ENCODE measurements at places on chromosomes 1 and 21. TPM values are rescaled to one million over a fixed set of nuclear protein-coding genes. Genes with fewer than 3 reads are reported as not detected.

The SLC30A10 gene
- total RNA-seq, result not detected

The GUCA2B gene
- not detected for total RNA-seq

The TMPRSS3 gene
- total RNA-seq, result not detected

The S100A14 gene
- not detected for total RNA-seq

The MCOLN2 gene
- 14.9 TPM for total RNA-seq

The EXO1 gene
- total RNA-seq, result 50.1 TPM

The TNNI3K gene
- not detected for total RNA-seq

The ANGPTL3 gene
- not detected for total RNA-seq

The LINGO4 gene
- total RNA-seq, result not detected

The CSF3R gene
- total RNA-seq, result not detected

GRCh38 chr1:115217150-115218033, 120.7 kb downstream of the NGF start:
- DNase-seq, result no peak

- DNase-seq, result no peak
These were observed 22.1 kb downstream of the CRYAA start for GRCh38 chr21:43190951-43191350.

GRCh38 chr1:226443439-226443838, 35.5 kb upstream of the PARP1 start:
- peak; percentile 93 for DNase-seq

DNA sequence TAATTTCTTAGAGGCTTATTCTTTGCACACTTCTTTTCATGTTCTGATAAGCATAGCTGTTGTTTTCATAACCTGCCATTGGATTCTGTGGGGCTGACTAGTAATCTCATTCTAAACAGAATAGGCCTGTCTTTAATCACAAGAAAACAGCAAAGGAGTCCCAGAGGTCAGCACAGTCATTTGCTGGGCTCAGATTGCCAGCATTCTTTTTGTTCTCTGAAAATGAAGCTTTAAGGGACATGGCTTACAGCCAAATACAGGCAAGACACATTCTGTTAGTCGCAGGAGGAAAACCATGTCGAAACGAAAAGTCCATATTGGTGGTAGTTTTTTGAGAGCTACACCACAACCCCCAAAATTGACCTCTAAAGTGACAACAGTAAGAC, 75.0 kb downstream of the MRPS6 start:
- no peak for DNase-seq

DNA sequence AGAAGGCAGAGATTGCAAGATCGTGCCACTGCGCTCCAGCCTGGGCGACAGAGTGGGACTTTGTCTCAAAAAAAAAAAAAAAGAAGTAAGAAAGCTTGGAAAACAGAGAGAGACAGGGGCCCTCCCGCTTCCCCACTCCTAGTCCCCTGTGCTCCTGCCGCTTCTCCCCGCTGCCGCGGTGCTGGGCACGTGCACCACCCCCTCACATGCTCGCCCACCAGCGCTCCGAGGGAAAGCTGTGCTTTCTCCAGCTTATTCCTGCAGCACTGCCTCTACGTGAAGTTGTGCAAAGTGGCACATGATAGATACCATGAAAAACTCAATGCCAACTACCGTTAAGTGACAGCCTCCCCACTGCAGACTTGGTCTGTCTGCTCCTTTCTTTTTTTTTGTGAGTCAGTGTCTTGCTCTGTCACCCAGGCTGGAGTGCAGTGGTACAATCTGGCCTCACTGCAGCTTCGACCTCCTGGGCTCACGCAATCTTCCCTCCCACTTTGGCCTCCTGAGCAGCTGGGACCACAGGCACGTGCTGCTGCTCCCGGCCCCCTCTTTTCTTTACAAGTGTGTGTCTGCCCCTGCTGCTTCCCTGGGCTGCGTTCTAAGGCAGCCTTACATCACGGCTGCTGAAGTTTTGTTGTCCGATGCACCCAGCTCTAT, 15.4 kb downstream of the SLX9 start:
- DNase-seq, result no peak

DNA sequence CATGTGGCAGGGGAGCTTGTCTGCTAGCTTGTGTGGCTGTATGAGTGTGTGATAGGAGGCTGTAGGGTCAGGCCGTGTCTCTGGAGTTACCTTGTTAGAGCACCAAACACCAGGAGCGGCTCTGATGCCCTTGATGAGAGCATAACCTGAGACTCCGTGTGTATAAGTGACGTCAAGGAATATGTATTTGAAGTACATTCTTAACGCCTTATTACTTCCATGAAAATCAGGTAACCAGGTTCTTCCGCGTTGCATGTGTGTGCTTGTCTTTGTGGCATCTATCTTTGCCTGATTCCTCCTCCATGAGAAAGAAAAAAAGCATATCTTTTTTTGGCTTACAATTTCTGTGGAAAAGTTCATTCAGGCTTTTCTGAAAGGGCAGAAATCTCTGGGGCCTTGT, 4.6 kb downstream of the OLFML3 start:
- no peak for DNase-seq

- peak; percentile 85 for DNase-seq
These were observed 128.9 kb upstream of the ADAR start for GRCh38 chr1:154736841-154737240.

DNA sequence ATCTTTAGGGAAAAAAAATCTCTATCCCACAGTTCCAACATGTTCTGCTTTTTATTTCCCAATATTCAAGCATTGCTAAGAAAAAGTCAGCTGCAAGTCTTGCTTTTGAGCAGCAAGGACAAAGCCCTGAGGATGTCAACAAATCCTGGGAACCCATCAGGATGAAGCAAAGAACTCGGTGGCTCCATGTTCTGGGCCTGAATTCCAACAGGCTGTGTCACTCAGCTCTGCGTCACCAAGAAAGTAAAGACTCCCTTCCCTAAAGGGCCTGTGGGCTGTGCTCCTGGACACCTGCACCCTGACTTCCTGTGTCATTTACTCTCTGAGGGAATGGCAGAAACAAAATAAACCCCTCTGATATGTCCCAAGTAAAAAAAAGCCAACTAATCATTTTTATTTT, 95.5 kb downstream of the TIAM1 start:
- DNase-seq, result peak; percentile 80

GRCh38 chr1:36166938-36167905, 11.3 kb downstream of the MAP7D1 start:
- no peak for DNase-seq

- DNase-seq, result peak; percentile 11
These were observed 159.1 kb downstream of the NFIA start for GRCh38 chr1:61241411-61241838.

Measured in HT1080 (cell line).